ENCODE measurements at places on chromosomes 4 and X.

DNA sequence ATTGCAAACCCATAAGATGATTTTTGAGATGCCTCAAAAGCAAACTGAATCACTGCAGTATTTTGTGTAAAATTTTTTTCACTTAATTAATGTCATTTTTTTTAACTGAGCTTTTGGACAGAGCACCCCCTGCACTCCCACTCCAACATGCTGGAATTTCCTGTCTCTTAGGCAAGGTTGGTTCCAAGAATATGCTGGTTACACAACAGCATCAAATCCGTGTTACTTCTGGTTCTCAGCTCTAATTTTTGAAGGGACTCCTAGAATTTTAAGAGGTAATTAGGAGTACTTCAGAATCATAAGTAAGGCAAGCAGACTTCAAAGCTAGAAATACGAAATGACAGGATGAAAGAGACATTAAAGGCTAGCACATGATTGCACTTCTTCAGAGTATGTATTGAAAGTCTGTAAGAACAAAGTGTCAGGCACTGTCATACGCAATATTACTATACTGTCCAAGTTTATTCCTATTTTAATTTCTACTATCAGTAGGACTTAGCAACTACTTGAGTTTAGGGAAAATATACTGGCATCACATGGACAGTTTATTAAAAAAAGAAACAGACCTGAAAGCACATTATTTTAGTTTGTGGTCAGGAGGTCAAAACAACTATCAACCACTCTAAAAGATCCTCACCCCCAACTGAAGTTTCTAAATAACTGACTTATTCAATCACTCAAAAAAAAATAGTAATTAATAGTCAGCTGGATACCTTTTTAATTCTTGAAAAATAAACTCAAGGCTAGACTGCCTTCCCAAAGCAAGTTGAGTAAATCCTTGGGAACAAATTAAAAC, 1.6 kb upstream of the JCHAIN start:
- DNase-seq = no peak

GRCh38 chr4:76377481-76377901, 43.5 kb downstream of the CCDC158 start:
- no peak for DNase-seq

- DNase-seq = no peak
Measured at GRCh38 chrX:43551590-43551989, 104.5 kb upstream of the MAOA start.

DNA sequence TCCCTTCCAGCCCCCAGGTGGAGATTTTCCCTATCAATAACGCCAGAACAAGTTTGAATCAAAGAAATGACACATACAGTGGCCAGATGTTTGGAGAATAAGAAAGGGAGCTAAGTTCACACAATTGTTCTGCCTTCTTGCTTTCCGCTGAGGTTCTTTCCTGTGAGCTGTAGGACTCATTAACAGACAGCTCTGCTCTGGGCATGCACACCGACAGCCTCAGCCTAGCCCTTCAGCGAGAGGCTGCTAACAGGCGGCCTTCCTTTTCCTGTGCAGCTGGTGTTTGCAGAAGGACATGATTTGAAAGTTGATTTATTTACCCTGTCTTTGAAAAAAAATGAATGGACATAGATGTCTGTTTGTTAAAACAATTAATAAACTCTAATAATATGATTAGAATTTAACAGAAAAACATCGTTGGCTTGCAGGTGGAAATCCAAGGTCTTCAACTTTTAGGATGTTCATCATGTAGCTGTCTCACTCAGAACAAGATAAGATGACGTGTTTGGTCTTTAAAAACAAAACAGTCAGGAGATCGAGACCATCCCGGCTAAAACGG, 183.3 kb downstream of the KDR start:
- DNase-seq = no peak

DNA sequence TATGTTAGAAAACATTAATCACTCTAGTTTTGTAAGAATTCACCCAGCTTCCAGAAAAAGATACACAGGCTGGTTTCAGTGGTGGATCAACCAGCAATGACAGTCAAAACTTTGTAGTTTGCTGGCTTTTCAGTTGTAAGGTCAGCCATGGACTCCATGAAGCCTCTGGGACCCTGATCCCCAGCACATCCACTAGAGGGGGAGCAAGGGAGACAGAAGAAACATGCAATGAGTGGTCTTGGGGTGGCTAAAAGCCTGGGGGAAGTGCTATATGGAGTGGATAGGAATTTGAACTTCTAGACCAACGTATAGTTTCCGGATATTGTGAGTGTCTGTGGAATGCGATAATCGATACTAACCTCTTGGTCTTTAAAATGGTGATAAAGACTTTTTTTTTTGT, 72.7 kb downstream of the AFF2 start:
- DNase-seq = no peak

DNA sequence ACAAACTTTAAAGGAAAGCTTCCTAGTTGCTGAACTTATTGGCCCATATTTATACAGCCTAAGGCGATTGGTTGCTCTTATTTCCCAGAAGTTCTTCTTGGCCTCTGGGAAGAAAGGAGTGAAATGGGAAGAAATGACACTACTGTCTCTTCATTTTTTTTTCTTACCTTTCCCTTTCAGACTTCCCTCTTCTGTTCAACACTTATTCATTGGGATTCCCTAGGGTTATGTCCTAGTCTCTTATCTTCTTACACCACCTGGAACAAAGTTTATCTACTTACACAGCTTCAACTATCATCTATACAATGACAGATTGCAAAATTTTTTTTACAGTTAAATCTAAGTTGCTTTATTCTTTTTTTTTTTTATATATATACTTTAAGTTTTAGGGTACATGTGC, 68.0 kb downstream of the SNX12 start:
- DNase-seq = no peak

DNA sequence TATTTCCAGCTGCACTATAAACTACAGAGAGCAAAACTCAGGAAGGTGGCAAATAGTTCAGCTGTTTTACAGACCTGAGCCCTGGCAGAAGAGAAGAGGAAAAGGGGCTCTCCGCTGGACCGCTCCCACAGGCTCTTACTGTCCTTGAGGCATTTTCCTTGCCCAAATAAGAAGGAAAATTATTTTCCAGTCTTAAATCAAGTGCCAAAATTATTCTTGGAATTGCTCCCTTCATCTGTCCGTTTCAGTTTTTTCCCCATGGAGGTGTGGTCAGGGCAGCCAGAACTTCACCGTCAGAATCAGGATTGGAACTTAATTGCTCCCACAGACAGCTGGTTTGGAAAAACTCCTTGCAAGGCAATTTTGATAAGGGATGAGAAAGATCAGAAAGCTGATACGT, 35.2 kb upstream of the SPINK2 start:
- no peak for DNase-seq

GRCh38 chrX:51461053-51462044, 35.0 kb downstream of the NUDT11 start:
- no peak for DNase-seq

DNA sequence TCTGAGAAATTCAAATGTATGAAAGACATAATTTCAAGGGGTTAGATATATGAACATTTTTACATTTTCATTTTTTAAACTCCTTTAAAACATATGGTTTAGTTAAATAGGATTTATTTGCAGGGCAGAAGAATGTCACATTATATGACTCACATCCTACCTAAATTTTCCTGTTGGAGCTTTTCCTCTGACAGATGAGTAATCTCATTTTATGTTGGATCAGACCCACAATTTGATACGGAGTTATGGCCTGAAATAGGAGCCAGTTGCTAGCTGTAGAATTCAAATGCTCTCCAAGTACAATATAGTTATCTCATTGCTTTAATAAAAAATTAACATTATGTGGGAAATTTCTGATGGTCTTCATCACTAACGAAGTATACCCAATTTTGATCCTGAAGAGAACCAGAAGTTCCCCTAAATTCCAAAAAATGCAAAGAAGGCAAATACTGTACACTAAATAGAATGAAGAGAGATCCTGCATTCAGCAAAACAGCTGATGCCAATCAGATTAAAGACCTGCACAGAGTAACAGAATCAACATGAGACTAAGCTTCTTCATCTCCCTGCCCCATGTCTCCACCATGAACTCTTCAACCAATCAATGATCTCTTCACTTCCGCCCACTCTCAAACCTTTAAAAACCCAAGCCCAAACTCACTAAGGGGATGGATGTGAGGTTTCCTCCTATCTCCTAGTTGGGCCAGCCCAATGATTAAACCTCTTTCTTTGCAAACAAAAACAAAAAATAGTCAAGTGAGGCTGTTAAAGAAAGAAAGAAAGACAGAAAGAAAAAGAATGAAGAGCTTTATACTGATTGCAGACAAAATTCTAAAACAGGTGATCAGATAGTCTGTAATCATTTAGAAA, 10.9 kb upstream of the EXOSC9 start:
- no peak for DNase-seq

GRCh38 chr4:54228056-54228527, 1.0 kb upstream of the PDGFRA start:
- peak; percentile 11 for DNase-seq

- DNase-seq = no peak
Measured at GRCh38 chr4:8182294-8182693, 16.8 kb upstream of the SH3TC1 start.

DNA sequence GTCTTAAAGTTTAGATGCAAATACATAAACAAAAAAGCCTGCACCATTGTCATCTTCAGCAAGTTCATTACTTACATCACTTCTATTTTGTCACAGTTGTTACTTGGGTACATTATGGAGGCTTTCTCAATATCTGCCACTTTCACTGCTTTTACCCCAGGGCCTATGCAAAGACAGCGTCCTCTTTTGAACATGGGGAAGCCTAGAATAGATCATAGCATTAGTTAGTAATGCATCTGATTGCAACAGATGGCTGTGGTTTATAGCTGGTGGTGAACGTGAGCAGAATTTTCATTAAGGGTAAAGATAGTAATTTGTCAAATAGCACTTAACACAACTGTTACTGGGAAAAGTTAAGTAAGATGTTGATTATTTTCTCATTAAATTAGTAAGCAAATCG, 729 bp downstream of the CXCL11 start:
- DNase-seq = no peak
